Daoy (cell line): ENCODE measurements at places on chromosomes 4 and X. TPM values are rescaled to one million over a fixed set of nuclear protein-coding genes. Genes with fewer than 3 reads are reported as not detected.

GRCh38 chr4:38452009-38452408 lies 212.0 kb upstream of the KLF3 start:
- DNase-seq = no peak

FNIP2 gene
- 5.2 and 12.5 TPM in 2 replicates for total RNA-seq

DNA sequence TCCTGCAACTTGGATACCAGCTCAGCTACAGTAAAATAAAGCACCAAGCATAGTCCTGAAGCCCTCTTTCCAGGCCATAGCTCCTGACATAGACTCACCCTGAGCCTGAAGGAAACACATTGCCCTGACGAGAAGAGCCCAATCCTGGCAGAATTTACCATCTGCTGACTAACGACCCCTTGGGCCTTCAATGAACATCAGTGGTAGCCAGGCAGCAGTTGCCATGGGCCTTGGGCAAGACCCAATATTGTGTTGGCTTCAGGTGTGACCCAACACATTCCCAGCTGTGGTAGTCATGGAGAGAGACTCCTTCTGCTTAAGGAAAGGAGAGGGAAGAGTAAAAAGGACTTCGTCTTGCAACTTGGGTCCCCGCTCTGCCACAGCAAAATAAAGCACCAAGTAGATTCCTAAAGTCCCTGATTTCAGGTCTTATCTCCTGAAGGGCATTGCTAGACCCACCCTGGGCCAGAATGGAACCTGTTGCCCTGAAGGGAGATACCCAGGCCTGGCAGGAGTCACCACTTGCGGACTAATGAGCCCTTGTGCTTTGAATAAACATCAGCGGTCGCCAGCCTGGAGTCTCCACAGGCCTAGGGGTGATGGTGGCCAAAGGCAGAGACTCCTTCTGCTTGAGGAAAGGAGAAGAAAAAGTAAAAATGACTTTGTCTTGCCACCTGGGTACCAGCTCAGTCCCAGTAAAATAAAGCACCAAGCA lies 902.6 kb downstream of the C4orf33 start:
- no peak for DNase-seq

- no peak for DNase-seq
Observed at GRCh38 chr4:83606898-83607297, 71.0 kb downstream of the GPAT3 start.

PF4V1 gene
- total RNA-seq = not detected in 2 replicates

DNA sequence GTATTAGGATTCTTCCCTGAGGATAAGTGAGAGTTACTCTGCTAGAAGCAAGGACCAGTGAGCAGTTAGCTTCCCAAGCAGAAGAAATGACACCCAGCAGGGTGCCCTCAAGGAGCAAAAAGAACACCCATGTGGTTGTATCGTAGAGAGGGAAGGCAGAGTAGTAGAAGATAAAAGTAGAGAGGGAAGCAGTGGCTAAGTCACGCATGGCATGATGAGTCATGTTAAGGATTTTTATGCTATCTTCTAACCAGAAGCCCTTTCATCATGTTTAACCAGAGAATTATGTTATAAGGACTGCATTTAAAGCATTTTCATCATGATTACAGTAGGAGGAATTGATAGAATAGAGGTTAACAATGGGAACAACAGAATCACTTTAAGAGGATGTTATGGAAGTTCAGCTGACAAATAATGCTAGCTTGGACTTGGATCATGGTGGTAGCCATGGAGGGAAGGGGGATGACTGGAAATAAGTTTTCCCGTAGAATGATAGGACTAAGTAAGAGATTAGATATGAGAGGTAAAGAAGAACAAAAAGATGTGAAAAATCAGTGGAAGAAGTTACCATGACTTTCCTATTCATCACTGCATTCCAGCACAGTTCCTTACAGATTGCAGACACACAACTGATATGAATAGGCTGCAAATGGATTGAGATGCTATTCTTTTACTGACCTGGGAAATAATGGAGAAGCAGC lies 383.5 kb upstream of the INTU start:
- no peak for DNase-seq

ANXA3 gene
- total RNA-seq = 31.7 and 150 TPM in 2 replicates

SLC2A9 gene
- total RNA-seq = 1.2 TPM in 1 of 2 replicates, not detected in the other

DNA sequence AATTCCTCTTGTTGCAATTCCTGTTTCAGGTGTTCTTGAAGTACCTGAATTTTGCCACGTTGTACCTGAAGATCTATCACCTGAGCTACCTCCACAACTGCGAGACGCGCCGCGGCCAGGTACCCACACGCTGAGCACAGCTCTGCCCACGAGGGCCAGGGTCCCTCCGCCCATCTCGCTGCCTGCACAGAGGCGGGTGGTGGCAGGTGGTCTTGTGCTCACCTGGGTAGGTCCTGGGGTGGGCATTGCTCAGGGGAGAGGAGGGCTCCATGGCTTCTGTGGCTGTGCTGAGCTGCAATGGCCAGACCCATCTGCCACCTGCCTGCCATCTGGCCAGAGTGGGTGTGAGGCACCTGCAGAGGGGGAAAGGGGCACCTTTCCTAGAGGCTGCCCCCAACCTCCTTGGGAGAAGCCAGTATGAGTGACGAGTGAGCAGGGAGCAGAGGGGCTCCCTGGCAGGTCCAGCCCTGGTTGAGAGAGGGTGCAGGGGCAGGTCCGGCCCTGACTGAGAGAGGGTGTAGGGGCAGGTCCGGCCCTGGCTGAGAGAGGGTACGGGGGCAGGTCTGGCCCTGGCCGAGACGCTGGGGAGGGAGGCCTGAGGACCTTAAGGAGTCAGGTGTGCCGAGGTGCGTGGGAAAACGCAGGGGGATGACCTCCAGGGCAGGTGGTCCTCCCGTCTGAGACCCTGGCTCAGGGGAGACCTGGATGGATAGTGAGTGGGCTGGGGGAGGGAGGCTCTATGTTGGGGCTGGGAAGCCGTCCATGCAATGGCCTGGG lies 10.7 kb downstream of the PDE6B start:
- DNase-seq = no peak

GRCh38 chr4:156953951-156954350 lies 17.6 kb downstream of the PDGFC start:
- no peak for DNase-seq

TRAM1L1 gene
- total RNA-seq = 3.8 and 7.4 TPM in 2 replicates

UGT2B10 gene
- total RNA-seq = not detected in 2 replicates

GRCh38 chr4:78424461-78424860 lies 127.1 kb upstream of the ANXA3 start:
- DNase-seq = no peak

DNA sequence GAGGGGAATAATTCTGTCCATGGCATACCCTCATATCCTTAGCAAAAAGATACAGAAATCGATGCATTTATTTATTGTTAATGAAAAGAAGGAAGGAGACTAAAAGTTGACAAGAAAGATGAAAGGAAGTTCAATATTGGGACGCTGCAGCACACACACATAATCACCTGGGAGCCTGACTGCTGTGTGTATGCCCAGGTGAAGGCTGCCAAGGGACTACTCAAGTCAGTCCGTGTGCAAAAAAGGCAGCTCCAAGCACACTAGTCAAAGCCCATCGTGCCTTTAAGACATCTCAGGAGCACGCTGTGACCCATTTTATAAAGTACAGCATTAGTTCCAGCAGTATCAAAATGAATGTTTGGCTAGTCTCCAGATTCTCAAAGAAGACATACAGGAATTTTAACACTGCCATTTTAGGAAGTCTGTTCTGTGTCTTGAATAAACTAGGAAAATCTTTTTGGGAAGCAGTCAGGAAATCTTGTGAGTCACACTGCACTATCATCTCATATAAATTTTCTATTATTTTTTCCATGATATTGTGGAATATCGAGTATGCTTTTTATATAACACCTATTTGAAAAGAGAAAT lies 363.9 kb downstream of the GASK1B start:
- DNase-seq = no peak

DNA sequence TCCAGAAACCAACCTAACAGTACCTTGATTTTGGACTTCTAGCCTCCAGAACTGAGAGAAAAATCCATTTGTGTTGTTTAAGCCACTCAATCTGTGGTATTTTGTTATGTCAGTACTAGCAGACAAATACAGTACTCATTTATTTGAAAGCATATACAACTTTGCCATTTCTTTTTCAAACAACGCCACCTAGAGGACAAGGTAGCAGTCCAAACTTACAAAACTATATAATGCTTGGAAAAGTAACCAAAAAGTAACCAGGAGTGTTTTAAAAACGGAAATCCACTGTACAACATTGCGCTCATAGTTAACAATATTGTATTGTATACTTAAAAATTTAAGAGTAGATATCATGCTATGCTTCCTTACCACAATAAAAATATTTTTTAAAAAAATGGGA lies 37.0 kb upstream of the FGF13 start:
- DNase-seq = no peak

DNA sequence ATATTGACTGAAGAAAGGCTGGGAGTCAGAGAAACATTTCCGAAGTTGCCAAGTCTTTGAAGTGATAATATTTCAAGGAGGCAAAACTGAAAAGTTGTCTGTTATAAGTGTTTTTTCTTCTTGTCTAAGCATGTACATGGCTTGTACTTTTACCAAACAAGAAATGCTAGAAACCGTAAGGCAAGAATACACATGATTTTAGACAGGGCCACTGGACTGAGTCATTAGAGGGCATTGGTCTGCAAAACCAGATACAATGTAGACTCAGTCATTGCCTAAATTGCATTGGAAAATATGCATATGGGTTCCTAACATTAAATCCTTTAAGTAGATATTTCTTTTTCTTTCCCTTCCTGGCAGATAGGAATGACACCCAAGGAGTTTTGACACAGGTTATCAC lies 284.9 kb upstream of the PUDP start:
- no peak for DNase-seq

- peak; percentile 81 for DNase-seq
Observed at GRCh38 chr4:74117024-74117534, 18.1 kb upstream of the CXCL2 start.

DNA sequence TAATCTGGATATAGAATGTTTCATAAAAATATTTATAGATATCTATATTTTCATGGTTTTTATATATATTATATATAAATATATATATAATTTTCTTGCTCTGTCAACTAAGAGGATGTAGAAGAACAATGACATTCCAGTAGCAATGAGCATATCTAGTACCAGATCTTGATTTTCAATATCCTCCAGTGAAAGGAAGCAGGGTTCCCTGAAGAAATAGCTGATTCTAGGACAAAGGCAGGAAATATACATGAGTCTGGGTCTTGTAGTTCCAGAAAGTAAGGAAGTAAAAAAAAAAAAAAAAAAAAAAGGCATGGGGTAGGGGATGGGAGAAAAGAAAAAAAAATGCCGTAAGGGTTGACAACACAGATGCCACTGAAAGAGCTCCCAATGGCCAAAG lies 241.4 kb downstream of the RASL11B start:
- no peak for DNase-seq

- DNase-seq = no peak
Observed at GRCh38 chrX:38862100-38862499, 60.8 kb downstream of the MID1IP1 start.

DNA sequence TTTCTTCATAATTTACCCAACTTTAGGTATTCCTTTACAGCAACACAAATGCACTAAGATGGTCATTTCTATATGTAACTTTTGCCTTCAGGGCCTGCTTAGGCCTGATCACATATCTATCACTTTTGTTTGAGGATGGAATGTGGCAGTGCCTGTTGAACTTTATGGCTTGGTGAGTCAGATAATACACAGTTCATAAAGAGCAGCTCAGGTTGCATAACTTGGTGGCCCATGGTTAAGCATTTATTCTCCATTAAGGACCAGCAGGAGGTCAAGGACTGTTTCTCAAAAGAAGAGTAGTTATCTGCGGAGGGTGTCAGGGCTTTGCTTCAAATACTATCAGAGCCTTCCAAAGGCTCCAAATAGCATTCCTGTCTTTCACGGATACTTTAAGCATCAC lies 124.1 kb upstream of the PDHA2 start:
- no peak for DNase-seq

F8A1 gene
- total RNA-seq = 4.4 and 4.7 TPM in 2 replicates

GRCh38 chrX:18146954-18147353 lies 73.7 kb downstream of the BEND2 start:
- DNase-seq = peak; percentile 4

GRCh38 chr4:160426233-160426632 lies 1323.4 kb downstream of the RAPGEF2 start:
- DNase-seq = no peak

- peak; percentile 3 for DNase-seq
Observed at GRCh38 chrX:11137543-11138139, 26.5 kb downstream of the HCCS start.

SLIT2 gene
- total RNA-seq = 0.29 and 0.39 TPM in 2 replicates

GPC3 gene
- 0.18 and 0.34 TPM in 2 replicates for total RNA-seq

- DNase-seq = no peak
Observed at GRCh38 chrX:2635342-2635741, 55.8 kb upstream of the CD99 start.

DNA sequence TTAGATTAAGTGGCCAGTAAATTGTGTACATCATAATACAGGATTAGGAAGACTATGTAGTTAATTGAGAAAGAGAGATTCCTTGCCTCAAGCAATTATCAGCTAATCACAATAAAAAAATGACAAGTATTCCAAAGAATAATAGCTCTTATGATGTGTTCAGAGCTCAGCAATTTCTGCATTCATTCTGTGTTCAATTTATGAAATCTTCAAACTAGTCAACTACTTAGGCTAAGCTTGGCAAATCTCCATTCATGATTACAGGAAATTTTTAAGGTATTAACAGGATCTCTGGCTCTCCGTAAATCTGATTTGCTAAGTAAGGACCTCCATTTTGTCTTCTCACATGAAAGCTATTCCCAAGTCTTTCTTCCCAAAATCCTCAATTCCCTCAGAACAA lies 256.9 kb upstream of the TEX13A start:
- no peak for DNase-seq

GRCh38 chr4:39464886-39465501 lies 6.1 kb downstream of the LIAS start:
- DNase-seq = peak; percentile 63

DNA sequence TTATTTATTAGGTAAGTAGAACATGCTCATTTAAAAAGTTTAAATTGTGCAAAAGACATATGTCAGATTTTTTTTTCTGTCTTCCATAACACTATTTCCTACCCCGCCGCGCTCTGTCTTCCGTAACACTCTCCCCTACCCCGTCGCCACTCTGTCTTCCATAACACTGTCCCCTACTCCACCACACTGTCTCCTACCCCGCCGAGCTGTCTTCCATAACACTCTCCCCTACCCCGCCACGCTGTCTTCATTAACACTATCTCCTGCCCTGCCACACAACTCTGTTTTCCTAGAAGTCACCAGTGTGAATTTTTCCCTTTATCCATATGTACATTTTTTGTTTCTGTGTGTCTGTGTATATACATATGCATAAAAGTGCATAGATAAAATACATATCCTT lies 4.4 kb downstream of the MSMO1 start:
- no peak for DNase-seq

DNA sequence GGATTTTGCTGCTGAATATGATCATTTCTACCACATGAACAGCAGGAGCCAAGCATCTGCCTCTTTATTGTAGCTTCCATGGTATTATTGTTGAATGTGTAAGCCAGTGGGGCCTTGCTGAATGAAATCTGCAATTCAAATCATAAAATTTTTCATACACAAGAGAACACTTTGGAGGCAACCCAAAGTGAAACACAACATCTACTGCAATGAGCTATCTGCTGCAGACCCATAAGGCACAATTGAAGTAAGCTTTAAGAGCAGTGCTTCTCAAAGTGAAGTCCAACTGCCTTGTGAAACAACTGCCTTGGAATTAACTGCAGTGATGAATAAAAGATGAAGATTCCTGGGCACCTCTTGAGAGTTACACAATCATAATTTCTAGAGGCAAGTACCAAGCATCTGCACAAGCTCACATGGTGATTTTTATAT lies 626.3 kb upstream of the INTU start:
- DNase-seq = no peak

ZNF182 gene
- total RNA-seq = 3.1 and 3.5 TPM in 2 replicates
